NCI-H1048 (cell line): ENCODE measurements at places on chromosomes 2 and 18.

DNA sequence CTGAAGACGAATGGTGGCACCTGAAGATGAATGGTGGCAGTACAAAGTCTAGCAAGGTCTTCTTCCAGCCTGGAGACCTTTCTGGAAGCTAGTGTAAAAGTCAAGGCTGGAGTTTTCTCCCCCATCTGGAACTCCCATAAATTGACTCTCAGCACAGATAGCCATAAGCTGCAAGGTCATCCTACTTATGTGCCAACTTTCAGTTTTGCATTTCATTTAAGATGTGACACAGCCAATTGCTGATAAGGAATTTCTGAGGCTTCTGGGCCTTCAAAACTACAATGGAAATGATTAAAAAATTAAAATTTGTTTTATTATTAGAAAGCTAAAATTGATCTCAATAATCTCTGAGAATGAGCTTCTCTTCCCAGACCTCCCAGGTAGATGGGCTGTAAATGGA, 10.2 kb downstream of the XDH start:
- DNase-seq = no peak

DNA sequence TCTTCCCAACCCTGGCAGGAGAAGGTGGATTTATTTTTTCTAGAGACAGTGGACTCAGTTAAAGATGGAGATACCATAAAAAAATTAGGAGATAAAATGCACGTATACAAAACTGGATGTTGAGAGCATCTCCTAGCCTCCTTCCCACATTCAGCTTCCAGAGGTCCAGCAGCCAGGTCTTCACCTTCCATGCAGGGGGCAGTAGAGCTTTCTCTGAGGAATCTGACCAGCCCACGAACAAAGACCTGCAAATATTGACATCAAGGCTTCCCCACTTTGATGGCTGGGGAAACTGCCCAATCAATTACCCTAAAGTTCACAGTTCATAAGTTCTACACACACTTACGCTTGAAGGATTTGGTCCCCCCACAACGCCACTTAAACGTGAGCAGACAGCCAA, 24.5 kb downstream of the AQP4 start:
- DNase-seq = no peak

- DNase-seq = peak; percentile 47
These were observed 577 bp upstream of the TANC1 start for GRCh38 chr2:158967731-158968395.

DNA sequence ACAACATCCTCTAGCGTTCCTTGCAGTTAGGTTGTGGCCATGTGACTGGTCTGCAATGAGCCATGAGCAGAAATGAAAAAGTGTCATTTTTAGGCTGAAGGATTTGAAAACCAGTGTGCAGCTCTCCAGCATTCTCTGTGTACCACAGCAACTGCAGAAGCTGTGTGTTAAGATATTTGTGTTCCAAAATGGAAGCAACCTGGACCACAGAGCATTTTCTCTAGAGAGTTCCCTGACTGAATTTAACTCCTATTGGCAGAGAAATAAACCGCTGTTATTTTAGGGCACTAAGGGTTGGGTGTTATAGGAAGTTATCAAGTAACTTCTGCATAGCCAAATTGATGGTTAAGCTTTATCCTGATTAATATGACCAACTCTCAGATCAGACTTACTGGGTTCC, 257.2 kb upstream of the THUMPD2 start:
- DNase-seq = no peak

GRCh38 chr2:231429901-231430300, 34.4 kb downstream of the NCL start:
- no peak for DNase-seq

DNA sequence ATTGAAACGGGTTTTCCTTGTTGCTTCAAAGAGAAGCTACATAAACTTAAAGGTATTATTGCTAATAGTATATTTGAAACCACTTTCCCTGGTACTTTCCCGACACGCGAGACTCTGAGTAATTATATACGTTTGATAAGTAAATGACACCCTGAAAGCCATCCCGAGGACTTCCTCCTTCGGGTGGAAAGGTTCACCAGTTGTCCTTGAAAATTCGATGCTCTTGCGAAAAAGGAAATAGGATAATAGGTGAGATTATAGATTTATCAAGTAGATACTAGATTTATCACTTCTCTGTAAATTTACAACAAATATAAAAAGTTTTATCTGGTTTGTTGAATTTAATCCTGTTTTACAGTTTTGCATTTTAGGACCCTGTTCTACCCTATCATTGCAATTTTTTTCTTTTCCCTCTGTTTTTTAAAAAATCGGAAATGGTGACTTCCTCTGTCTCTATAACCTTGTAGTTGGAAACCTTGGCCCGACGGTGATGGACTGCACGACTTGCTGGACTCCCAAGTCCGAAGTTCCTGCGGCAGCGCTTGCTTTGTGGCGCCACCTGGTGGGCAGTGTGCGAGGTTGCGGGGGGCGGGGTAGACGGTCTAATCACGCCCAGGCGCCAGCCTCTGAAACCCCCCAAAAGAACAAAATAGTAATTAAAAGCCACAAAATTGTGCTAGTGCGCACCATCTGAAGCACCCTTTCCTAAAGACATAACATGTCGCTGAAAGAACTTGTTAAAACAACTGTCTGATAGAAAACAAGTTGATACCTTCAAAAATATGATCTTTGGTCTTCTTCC, 972 bp upstream of the DLX2 start:
- peak; percentile 26 for DNase-seq

GRCh38 chr2:137677466-137677865, 286.8 kb upstream of the HNMT start:
- no peak for DNase-seq

GRCh38 chr2:62054029-62054791, 141.7 kb upstream of the B3GNT2 start:
- DNase-seq = no peak

- DNase-seq = no peak
These were observed 51.7 kb upstream of the OTOF start for GRCh38 chr2:26529406-26530239.

DNA sequence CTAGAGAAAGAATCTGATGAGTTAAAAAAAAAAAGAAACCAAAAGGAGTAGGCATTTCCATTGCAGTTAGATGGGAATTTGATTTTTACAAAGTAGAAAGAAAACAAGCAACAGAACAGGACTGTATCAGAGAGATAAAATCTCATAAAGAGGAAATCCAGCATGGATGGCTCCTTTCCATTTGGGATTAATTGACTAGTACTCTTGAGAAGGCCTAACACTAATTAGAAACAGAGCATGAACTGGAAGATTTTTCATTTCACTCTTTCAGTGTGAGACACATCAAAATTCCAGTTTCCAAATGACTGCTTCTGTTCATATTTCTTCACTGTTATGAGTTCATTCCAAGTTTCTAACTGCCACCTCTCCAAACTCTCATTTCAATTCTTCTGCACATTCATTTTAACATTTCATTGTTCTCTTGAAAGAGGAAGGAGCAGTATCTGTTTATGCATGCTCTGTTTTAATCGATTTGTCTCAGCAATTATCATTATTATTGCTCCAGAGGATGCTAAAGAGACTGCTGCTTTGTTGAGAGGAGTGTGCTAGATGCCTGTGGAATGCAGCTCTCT, 108.8 kb upstream of the PIEZO2 start:
- no peak for DNase-seq

DNA sequence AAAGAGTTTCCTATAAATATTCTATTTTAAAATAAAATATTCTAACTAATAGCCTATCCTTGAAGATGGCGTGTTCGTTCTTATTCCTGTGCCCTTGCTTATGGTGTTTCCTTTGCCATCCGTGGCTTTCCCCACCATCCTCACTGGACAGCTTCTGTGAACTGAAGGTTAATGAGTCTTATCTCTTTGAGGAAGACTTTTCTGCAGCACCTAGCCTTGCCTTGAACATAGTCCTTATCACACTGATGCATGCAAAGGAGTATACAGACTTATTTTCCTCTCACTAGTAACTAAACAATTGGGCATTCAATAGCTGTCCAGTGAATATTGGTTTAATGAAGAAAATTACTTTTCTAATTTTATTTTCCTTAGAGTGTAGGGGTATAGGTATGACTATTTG, 88.1 kb downstream of the GULP1 start:
- no peak for DNase-seq

DNA sequence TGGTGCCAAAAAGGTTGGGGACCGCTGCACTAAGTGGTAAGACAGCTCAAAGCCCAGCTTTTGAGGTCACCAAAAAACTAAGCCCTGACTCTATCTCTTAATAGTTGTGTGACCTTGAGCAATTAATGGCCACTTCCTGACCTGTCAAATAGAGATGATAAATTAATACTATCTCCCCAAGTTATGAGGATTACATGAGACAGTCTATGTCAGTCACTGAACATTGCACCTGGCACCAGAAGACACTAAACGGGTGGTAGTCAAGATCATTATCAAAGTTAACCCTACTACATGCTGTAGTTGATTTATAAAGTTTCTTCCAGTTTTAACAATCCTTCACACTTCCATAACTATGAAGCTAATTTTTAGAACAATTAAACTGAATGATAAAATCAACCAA, 36.5 kb downstream of the STPG4 start:
- DNase-seq = no peak

DNA sequence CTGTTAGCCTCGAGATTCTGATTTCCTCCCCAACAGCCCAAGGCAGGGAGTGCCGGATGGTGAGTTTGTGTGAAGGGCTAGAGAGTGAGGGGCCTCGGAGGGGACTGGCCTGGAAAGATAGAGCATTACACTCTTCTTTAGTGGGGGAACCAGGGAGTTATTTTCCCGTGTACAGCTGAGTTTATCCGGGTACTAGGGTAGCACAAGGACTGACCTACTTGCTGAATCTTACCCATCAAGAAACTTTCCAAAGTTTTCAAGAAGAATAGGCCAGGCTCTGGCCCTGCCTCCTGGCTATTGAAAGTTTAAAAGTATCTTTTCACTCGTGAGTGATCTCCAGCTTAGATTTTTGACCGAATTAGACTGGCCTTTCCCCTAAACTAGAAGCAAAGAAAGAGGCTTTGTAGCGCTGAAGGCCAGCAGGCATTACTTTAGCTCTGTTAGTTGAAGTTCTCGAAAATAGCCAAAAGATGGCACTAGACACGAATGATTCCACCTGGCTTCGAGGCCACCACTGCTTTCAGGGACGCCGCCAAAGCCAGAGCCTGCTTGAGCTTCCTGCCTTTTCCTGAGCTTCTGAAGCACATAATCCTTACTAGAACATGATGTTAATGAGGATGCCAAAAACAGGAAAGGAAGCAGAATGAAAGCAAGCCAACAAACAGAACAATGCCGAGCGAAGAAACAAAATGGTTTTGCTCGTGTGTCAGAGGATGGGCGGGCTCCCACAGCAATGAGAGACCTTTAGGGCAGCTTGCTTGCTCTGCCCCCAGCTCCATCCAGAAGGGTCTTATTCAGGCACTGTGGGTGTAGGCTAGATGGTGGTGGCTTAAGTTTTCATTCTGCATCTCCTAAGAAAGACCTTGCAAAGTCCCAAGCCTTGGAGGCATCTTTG, 55.8 kb downstream of the TSN start:
- DNase-seq = peak; percentile 61

GRCh38 chr2:98912957-98913915, 22.8 kb downstream of the CRACDL start:
- DNase-seq = no peak

DNA sequence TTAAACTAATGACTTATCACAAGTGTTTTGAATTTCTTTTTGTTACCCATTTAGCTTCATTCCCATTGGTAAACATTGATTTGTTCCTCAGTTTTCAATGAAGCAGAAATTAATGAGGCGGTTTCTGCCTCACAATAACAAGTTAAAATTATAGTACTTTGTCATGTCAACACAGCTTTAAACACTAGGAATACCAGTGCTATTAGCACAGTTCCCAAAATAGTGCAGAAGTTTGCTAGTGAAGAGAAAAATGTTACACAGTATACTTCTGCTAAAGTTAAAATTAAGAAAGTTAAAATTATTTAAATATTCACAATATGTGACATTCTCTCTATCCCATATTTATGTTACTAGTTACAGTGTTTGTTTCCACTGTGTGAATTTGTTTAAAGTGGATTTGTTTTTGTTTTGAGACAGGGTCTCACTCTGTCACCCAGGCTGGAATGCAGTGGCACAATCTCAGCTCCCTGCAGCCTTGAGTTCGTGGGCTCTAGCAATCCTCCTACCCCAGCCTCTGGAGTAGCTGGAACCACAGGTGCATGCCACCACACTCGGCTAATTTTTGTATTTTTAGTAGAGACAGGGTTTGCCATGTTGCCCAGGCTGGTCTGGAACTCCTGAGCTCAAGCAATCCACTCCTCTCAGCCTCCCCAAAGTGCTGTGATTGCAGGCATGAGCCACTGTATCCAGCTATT, 3.8 kb upstream of the CHN1 start:
- DNase-seq = no peak

- no peak for DNase-seq
These were observed 12.7 kb downstream of the TRIP12 start for GRCh38 chr2:229909090-229909489.

GRCh38 chr18:52722904-52723303, 382.9 kb downstream of the DCC start:
- no peak for DNase-seq
